ENCODE measurements at places on chromosomes 2 and 18.

GRCh38 chr18:51789871-51790270, 550.1 kb upstream of the DCC start:
- no peak for DNase-seq

DNA sequence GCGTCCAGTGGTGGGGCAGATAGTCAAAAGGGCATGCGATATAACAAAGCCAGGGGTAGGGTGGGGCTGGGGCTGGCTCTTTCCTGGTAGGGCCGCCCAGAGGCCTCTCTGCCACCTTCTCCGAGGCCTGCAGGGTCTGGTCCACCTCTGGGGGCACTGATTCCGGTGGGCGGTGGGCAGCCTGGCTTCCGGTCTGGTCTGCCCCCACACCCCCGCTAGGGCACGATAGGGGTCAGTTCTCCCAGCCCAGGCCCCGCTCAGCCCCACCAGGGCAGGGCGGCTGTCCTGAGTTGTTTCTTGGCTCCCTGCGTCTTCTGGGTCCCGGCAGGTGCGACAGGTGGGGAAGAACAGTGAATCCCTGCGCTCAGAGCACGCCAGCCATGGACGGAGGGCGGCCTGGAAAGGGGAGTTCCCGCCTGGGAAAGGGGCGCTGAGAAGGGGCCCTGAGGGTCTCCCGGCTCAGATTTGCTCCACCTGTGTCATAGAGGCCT, 707 bp upstream of the ERFE start:
- DNase-seq: no peak

GRCh38 chr2:19028587-19029375, 329.6 kb downstream of the OSR1 start:
- DNase-seq: no peak

- no peak for DNase-seq
These were observed 30.0 kb downstream of the SMAD4 start for GRCh38 chr18:51059969-51060368.

GRCh38 chr18:63878343-63878742, 9.2 kb upstream of the SERPINB2 start:
- DNase-seq: no peak

All from suppressor macrophage treated with lipopolysaccharide for 1 hour (primary cell).